Lung (tissue), 17 donors: ENCODE measurements at places on chromosomes 3 and 15.

DNA sequence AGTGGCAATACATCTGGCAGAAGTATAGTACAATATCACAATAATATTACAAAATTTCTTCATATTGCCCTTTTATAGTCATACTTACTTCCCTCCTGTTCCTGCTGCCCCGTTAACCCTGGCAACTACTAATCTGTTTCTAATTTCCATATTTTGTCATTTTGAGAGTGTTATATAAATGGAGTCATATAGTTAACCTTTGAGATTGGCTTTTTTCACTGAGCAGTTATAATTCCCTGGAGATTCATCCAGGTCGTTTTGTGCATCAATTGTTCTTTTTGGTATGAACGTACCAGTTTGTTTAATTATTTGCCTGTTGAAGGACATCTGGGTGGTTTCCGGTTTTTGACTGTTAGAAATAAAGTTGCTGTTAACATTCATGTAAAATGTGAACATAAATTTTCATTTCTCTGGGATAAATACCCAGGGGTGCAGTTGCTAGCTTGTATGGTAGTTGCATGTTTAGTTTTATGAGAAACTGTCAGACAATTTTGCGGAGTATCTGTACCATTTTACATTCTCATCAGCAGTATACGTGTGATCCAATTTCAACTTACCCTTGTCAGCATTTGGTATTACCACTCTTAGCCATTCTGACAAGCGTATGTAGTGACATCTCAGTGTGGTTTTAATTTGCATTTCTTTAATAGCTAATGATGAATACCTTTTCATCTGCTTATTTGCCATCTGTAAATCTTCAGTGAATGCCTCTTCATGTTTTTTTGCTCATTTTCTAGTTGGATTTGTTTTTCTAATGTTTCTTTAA is 32.2 kb upstream of the IL20RB start:
- no peak for DNase-seq

DNA sequence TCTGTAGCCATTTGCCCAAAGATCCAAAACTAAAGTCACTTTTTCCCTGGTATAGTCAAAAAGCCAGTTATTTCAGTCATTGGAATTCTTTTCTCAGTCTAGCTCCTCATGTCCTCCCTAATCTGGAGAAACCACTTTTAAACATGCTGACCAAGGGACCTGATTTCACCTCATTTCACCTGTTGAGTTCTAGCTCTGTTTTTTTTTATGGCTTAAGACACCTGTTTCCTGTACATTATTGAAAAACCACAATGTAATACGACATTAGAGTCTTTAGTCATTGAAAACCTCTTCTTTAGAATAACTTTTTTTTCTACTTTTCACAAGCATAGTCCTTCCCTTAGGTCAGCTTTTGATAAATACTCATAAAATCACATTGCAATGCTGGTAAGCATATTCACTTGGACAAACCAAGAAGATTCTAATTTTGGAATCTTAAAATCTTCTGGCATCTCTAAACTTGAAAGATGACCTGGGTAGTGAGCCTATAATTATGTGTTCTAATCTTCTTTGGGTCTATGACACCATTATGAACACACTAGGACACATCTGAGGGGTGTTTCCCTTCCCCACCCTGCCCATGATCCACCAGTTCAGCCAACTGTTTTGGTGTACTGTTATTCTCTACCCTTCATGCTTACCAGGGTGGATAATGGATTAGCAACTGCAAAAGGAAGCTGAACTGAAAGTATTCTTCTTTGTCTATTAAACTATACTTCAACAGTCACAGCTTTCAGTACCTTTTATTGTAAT is 103.5 kb upstream of the FXR1 start:
- DNase-seq, result no peak

- no peak for DNase-seq
Observed at GRCh38 chr15:69880571-69881301, 217.0 kb downstream of the TLE3 start.

DNA sequence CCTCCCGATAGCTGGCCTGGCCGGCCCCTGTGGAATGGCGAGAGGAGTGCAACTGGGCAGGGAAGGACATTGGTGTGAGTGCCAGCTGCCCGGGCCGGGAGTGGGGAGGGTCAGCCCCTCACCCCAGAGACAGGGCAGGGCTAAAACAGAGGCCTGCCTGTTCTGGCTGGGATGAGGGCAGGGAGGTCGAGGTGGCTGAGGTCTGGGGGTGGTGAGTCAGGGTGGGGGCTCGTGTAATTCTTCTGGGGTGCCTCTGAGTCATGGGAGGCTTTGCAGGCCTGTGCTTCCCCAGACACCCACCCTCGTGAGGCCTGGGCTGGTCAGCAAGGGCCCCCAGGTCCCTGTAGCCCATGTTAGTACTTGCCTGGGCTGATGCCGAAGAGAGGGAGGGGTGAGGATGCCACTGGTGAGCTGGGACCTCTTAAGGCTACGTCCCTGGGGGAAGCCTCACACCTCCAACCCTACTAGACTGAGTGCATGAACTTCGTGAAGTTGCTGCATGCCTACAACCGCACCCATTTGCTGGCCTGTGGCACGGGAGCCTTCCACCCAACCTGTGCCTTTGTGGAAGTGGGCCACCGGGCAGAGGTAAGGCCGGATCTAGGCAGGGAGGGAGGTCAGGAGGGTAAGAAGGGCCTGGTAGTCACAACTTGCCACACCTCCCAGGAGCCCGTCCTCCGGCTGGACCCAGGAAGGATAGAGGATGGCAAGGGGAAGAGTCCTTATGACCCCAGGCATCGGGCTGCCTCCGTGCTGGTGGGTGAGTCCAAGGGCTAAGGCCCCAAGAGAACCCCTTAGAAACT is 1.7 kb downstream of the SEMA3B start:
- no peak for DNase-seq

GRCh38 chr3:124516333-124516732 is 213.9 kb upstream of the UMPS start:
- DNase-seq, result no peak

- DNase-seq, result no peak
Observed at GRCh38 chr15:31016446-31016915, 25.1 kb upstream of the MTMR10 start.

DNA sequence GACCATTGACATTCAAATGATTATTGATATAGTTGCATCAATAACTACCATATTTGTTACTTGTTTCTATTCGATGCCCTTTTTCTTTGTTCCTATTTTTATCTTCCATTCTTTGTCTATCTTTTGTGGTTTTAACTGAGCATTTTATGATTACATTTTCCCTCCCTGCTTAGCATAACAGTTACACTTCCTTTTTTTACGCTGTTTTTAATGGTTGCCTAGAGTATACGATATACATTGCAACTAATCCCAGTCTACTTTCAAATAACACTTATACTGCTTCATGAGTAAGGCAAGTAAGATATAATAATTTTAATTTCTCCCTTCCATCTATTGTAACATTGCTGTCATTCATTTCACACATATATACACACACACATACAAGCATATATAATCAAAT is 26.3 kb downstream of the COL6A6 start:
- DNase-seq, result no peak

- peak; percentile 19 for DNase-seq
Observed at GRCh38 chr3:40690749-40691451, 166.1 kb downstream of the ZNF621 start.

- no peak for DNase-seq
Observed at GRCh38 chr3:180694321-180694720, 15.0 kb upstream of the CCDC39 start.

- DNase-seq, result no peak
Observed at GRCh38 chr15:101573951-101574350, 78.2 kb downstream of the TM2D3 start.

DNA sequence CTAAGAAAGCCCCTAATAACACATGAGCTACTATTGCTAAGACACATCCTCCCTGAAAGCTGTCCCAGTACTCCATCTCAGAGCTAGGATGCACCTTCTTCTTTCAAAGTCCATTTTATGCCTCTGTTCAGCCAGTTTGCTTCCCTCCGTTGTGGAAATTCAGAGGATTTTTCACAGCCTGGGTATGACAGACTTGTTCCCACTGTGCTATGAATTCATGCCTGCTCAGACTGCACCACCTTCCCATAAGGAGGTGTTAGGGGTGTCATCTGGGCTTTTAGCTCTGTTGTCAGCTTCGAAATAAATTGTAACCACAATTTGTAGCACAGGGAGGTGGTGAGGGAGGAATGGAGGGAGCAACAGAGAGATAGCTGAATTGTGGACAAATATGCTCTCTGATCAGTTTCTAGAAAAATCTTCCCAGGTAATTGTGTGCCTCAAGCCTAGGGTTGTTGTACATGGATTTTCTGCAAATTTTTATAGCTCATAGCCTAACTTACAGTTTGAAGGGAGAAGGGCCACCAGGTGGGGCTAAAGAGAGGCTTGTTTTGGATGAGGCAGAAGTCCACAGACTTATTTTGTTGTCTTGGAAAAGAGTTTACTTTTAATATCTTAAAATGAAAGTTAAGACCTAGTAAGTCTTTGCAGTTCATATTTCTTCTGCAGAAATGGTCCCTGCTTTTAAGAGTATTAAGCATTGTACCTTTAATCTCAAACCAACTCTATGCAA is 462.0 kb downstream of the PDCD6IP start:
- DNase-seq, result peak; percentile 84

- no peak for DNase-seq
Observed at GRCh38 chr15:28942046-28942445, 56.3 kb downstream of the APBA2 start.

DNA sequence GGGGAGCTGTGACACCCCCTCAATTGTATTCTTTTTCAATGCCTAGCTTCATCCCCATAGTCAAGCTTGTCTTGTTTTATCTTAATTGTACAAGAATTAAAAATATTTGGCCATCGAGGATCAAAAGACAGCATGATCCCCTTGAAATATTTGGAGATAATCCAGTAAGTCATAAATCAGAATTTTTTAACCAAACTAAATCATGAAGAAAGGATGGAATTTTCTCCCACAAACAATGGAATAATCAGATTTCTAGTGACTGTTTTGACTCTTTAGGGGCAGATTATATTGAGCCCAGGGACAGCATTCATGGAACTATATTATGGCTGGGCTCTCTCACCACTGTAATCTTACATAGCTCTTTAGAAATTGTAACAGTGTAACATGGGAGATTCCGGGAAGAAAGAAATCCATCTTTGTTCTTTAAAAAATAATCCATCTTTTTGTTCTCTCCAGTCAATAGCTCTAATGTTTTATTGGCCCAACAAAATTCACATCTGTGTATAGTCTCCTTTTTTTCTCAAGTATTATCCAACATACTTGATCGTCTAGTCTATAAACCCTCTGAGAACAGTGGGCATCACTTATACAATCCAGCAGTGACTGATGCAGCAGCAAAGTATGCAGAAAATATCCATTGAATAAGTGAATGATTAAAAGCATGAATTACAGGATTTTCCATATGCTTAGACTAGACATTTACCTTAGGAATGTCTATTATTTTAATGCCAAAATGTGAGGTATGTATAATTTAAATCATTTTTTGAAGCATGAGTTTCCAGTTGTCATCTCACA is 277.0 kb upstream of the PLSCR5 start:
- DNase-seq, result no peak

- no peak for DNase-seq
Observed at GRCh38 chr3:20197775-20198174, 11.8 kb upstream of the SGO1 start.

GRCh38 chr15:25134546-25134945 is 179.8 kb downstream of the SNRPN start:
- no peak for DNase-seq

- DNase-seq, result no peak
Observed at GRCh38 chr3:63056932-63057331, 181.7 kb upstream of the CADPS start.

DNA sequence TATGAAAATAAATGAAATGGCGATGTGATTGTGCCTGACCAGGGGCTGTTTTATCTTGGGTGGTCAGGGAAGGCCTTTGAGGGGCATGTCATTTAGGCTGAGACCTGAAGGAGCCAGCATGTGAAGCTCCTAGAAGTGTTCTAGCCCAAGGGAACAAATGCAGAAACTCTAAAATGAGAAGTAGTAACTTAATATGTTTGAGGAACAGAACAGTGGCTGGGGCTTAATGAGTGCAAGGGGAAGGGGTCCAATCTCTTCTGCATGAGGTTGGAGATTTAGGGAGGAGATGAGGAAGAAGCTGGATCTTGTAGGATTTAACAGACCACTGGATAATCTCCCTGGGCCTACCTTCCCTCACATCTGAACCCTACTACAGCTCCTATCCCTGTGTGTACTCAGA is 110.5 kb downstream of the AKAP13 start:
- no peak for DNase-seq

- no peak for DNase-seq
Observed at GRCh38 chr3:123122057-123122456, 55.2 kb downstream of the PDIA5 start.

DNA sequence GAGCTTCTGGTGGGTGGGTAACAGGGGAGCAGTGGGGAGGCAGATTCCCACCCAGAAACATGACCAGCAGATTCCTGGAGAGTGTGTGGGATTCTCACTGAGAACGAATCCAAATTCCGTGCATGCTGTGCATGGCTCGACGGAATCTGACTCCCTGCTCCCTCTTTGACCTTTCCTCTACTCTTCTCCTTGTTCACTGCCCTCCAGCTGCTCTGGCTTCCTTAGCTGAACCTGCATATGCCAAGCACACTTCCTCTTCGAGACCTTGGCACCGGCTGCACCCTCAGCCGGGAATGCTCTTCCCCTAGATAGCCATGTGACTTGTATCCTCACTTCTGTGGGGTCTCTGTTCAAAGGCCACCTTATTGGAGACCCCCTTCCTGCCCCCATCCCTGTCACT is 6.3 kb downstream of the INSYN1 start:
- no peak for DNase-seq

- no peak for DNase-seq
Observed at GRCh38 chr3:117547956-117548550, 838.5 kb downstream of the TUSC7 start.

- DNase-seq, result no peak
Observed at GRCh38 chr3:100069472-100069871, 44.8 kb downstream of the FILIP1L start.

GRCh38 chr3:44477312-44478030 is at the start of gene ZNF445:
ZNF445 (minus strand) TSS chr3:44477670; CDS start chr3:44455549, 22,121 bp downstream.
- peak; percentile 82 for DNase-seq

- DNase-seq, result peak; percentile 2
Observed at GRCh38 chr3:97070302-97070701, 255.9 kb downstream of the EPHA6 start.

DNA sequence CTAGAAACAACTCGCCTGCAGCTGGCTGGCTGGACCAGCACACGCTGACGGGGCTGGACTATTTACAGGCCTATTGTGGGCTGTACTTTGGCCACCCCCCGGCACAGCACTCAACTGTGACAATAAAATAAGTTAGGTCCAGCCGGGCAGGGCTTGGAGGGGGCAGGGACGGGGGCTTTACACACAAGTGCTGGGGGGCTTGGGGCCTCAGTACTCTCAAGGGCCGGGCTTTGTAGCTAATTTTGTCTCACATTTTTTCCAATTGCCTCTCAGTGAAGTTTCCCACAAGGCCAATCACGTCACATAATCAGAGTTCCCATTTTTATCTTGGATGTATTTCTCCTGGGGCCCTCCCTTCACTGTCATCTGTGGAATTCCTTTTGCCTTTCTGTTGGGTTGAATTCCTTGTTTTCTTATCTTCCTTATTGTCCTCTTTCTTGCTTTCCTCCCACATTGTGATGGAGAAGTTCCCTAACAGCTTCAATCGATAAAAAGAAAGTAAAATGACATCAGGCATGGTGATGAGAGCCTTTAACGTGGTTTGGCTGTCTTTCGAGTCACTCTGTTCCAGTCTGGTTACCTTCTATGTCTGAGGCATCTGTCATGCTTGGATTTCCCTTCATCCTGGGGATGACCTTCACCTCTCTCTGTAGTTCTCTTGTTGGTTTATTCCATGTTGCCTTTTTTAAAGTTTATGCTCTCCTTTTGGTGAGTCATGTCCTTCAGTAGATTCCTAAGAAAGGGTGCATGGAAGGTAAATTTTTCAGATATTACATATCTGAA is 44.1 kb upstream of the CMTM7 start:
- no peak for DNase-seq
